ENCODE measurements at places on chromosomes 11 and 22. TPM values are rescaled to one million over a fixed set of nuclear protein-coding genes. Genes with fewer than 3 reads are reported as not detected.

DNA sequence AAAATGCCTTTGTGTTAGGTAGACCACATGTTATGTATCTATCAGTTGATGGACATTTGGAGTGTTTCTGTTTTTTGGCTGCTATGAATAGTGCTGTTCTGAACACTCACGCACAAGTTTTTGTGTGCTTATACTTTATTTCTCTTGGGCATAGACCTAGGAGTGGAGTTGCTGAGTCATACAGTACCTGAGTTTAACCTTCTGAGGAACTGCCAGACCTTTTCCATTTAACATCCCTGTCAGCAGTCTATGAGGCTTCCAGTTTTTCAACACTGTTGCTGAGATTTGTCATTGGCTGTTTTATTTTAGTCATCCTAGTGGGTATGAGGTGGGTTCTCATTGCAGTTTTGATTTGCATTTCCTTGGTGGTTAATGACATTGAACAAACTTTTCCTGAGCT, 4.4 kb downstream of the CTTN start:
- DNase-seq = no peak

GRCh38 chr11:63845303-63845702, 6.4 kb downstream of the MARK2 start:
- no peak for DNase-seq

GRCh38 chr11:96708219-96708878, 318.5 kb downstream of the JRKL start:
- no peak for DNase-seq

Gene RFPL2
- not detected for total RNA-seq
